ENCODE measurements at places on chromosomes 11 and 22. TPM values are rescaled to one million over a fixed set of nuclear protein-coding genes. Genes with fewer than 3 reads are reported as not detected.

Gene ZFPL1
- total RNA-seq: 42.6 TPM

Gene KRTAP5-11
- total RNA-seq: not detected

Gene CALCA
- total RNA-seq: not detected

Gene COA4
- 112 TPM for total RNA-seq

Gene TRIM48
- total RNA-seq: 0.43 TPM

Gene WT1
- total RNA-seq: not detected

Gene MIOX
- 1.9 TPM for total RNA-seq

Gene A4GALT
- total RNA-seq: 3.5 TPM

Gene ESAM
- not detected for total RNA-seq

Gene MS4A8
- not detected for total RNA-seq

Gene TSGA10IP
- total RNA-seq: not detected

Gene SHANK2
- total RNA-seq: not detected

Gene OVCH2
- total RNA-seq: 10.7 TPM

Gene CAT
- total RNA-seq: 60.1 TPM

Gene SLC22A12
- not detected for total RNA-seq

Gene OR5AP2
- not detected for total RNA-seq

Gene NRIP3
- total RNA-seq: 1.1 TPM

Gene C11orf86
- not detected for total RNA-seq

Gene TMEM191B
- total RNA-seq: 2.3 TPM

Gene CARD18
- not detected for total RNA-seq

Gene SSRP1
- total RNA-seq: 194 TPM

Gene SCGB1D2
- not detected for total RNA-seq

Gene KCNK7
- total RNA-seq: not detected

Gene LGALS12
- total RNA-seq: not detected

Gene TYR
- total RNA-seq: not detected

Gene CTSF
- 518 TPM for total RNA-seq

Gene PRR33
- total RNA-seq: not detected

Gene TRIM22
- total RNA-seq: 1.3 TPM

Gene CBY1
- total RNA-seq: 47.6 TPM

Gene APOL5
- not detected for total RNA-seq

Gene CD3E
- total RNA-seq: not detected

Gene SYT7
- total RNA-seq: 3.4 TPM

Gene SYT8
- total RNA-seq: not detected

Gene OR5A1
- not detected for total RNA-seq

Gene MADD
- 13.4 TPM for total RNA-seq

Gene ABCG4
- 1.7 TPM for total RNA-seq

Gene KLHL35
- not detected for total RNA-seq

Gene AAMDC
- 7.9 TPM for total RNA-seq

Gene DCHS1
- 0.25 TPM for total RNA-seq

Gene ABTB2
- 1.8 TPM for total RNA-seq

Gene SLC6A5
- not detected for total RNA-seq

Gene KCNK4
- 0.14 TPM for total RNA-seq

Gene GGT1
- 99.6 TPM for total RNA-seq

All from G401 (cell line).